ENCODE measurements at places on chromosomes 2 and 18.

- no peak for DNase-seq
These were observed 3.0 kb downstream of the TMEM37 start for GRCh38 chr2:119434664-119435063.

DNA sequence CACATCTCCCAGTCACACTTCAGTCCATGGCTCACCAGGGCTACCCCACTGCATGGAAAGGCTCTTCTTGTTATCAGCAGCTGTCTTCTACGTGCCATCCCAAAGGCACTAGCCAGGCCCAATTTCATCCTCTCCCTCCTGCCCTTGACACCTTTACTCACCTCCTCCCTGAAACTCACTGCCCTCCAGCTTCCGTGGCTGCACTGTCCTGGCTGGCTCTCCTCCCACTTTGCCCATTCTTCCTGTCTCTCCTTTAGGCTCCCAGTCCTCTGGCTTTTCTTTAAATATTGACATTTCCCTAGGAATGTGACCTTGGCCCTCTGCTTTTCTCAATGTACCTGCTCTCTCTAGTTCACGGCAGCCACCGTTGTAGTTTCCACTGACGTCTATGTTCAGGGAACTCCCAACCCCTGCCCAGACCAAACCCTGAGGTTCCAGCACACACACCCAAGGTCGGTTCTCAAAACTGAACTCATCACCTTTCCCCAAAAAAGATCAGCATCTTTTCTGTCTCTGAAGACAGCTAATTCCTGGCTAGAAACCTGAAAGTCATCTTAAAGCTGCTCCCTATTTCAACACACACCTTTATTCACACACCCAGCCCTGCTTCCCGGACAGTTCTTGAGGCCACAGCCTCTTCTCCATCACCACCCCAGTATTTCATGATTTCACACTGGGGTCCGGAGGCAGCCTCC is 36.7 kb downstream of the WDFY1 start:
- DNase-seq, result no peak

DNA sequence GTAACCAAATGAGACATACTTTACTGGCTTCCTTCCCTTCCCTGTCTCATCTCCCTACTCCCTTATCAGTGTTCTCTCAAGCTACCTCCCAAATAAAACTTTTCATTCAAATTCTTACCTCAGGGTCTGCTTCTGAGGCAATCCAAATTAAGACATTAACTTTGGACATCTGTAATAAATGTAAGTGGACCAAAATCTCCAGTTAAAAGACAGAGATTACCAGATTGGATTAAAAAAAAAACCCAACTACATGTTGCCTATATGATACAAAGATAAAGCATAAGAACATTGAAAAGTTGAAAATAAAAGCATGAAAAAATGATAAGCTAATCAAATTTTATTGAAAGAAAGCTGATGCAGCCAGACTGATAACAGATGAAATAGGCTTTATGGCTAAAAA is 58.8 kb upstream of the ST3GAL5 start:
- DNase-seq, result no peak

- DNase-seq, result no peak
These were observed 15.0 kb downstream of the CERS6 start for GRCh38 chr2:168471163-168471475.

- no peak for DNase-seq
These were observed 26.1 kb upstream of the FN1 start for GRCh38 chr2:215461836-215462532.

DNA sequence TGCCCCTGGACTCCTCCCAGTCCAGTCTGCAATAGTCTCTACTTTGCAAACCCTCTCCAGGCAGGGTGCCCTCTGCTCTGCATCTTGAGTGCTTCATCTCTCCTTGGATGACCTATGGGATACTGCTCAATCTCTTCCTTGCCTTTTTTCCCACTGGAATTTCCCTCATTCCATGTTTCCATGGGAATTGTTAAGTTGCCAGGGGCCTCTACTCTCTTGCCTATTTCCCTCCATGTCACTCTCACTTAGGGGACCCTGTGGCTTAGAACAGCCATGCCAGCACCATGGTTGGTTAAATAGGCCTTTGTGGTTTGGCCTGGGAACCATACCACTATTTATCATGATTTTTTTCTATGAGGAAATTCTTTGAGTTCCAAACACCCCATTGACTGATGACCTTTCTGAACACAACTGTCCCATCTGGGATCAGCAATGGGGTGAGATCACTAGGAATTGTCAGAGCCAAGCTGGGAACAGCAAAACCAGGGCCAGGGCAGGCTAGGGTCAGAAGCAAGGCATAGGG is 91.4 kb upstream of the RBMS1 start:
- DNase-seq, result no peak

DNA sequence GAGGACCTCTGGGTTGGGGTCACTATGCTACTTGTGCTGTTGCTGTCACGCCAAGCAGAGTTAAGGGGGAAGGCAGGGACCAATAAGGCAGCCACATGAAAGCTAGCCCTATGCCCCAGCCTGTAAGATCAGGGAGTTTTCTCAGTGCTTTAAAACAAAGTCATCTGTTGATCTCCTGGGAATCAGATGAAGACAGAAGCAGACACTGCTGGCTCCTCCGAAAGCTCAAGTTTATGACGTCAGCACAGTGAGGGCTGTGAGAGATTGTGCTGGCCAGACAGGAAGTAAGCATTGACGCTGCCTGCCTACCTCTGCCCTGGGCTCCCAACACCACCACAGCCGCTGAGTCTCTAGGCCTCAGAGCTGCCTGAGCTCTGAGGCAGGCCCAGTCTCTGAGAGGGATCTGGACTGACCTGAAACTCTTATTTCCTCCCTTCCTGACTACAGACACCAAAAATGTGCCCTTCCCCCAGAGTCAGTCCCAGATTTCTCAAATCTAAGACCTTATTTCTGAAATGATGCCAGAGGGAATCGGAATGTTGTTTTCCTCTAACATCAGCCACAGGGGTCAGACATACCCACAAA is 118.1 kb upstream of the EPAS1 start:
- no peak for DNase-seq

DNA sequence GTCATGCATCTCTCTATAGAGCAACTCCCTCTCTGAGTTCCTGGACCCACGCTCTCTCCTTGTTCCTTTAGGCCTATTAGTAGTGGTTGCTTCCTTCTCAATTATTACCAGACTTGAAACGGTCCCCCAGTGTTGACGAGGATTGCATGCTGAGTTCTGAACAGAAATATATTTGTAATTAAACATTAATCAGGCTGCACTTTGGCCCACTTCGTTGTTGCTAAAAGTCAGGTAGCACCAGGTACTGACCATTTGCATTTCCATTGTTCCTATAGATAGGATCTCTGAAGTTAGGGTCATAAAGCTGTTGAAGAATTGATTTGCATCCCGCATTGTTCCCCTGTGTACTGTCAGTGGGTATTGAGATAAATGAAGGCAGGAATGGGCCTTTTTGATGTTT is 36.9 kb upstream of the TTR start:
- DNase-seq, result no peak

DNA sequence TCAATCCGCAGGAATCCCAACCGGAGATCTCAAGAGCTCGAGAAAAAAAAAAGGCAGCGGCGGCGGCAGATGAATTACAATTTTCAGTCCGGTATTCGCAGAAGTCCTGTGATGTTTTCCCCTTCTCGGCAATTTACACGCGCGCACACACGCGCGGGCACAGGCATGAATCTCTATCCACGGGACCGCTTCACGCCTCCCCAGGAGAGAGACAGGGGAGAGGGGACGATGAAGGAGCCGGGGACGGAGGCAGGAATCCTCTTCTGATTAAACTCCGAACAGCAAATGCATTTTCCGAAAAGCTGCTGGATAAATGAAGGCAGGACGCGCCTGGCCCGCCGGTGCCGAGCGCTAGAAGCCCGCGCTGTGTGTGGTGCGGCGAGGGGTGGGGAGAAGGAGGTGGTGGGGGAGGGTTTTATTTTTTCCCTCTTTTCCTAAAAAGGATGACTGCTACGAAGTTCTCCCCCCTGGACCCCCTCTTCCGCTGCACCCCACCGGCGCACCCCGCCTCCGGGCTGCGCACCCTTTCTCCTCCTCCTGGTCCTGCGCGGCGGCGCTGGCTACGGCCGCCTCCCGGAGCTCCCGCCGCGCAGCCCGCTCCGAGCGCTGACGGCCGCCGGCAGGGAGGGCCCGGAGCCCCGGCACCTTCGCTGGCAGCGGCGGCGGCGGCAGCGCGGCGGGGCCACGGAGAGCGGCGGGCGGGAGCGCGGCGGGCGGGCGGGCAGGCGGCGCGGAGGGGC is at the start of gene BCL2:
Gene BCL2 (minus strand): TSS at position 387 of the 740 bp plus-strand sequence.
- peak; percentile 56 for DNase-seq

- DNase-seq, result no peak
These were observed 216.6 kb downstream of the SH3BP4 start for GRCh38 chr2:235168174-235168979.

- no peak for DNase-seq
These were observed 6.2 kb downstream of the PAIP2B start for GRCh38 chr2:71220743-71221142.

DNA sequence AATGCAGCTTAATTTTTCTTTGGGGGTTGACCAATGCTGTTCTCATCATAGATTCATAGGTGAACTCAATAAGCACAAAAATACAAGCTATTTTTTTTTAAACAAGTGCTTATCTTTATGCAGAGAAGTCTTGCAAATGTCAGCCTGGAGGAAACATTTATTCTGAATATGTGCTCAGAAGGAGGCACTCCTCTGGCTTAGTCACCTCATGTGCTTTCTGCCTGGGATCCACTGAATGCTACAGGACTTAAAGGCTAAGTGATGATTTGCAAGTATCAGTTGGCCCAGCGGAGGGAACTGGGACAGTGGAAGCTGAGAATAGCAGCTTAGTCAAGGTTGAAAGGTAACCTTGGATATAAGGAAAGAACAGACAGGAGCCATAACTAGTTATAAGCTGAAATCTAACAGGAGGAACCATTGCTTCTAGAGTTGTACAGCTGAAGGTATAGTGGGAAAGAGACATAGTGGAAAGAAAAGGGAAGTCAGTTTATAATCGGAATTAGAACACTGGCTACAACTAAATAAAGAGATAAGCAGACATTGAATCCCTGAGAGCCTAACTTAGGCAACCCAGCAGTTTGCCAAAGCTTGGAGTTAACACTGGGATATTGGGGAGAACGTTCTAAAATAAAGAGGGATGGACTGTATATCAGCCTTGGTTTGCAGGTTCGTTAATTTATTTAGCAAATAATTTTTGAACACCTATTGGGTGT is 488.7 kb downstream of the SUCLG1 start:
- DNase-seq, result no peak

DNA sequence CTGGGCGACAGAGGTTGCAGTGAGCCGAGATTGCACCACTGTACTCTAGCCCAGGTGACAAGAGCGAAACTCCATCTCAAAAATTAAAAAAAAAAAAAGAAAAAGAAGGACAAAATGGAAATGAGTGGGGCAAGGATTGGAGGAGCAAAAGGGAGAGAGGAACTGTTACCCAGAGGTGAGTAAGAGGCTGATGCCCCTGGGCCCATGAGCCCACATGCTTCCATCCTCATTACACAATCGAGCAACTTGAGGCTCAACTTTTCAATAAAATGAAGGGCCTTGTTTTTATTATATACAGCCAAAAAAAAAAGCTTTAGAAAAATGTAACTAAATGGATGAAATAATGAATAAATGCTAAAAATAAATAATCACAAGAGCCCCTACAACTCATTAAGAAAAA is 91.7 kb upstream of the YWHAQ start:
- DNase-seq, result no peak

- no peak for DNase-seq
These were observed 126.2 kb downstream of the TMEM18 start for GRCh38 chr2:550860-551567.

GRCh38 chr2:98734823-98735260 is 3.9 kb upstream of the MGAT4A start:
- DNase-seq, result no peak

DNA sequence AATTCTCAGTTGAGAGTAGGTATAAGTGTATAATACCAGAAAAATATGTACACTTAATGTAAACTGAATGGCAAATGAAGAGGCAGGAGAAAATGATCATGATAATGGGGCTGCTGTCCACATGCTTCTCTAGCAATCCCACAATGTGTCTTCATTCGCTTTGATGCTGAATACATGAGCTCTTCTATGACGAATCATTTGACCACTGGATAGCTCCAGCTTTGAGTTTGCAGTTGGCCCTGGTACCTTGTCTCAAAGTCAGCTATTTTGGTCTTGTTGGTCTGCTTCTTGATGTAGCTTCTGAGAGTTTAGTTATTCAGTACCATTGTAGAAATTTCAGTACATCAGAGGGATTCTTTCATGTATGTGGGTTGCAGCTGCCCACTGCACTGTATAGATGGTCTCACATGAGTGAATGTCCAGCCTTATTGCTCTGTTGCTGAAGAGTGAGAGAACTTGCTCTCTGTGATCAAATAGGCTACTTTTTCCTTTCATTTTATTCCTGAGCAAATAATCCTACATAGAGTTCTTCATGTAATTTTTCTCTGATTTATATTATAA is 105.1 kb downstream of the TTC27 start:
- DNase-seq, result no peak

GRCh38 chr2:233705911-233706506 is 6.7 kb upstream of the UGT1A5 start:
- no peak for DNase-seq

GRCh38 chr2:59302683-59303082 is 1061.6 kb upstream of the FANCL start:
- no peak for DNase-seq

DNA sequence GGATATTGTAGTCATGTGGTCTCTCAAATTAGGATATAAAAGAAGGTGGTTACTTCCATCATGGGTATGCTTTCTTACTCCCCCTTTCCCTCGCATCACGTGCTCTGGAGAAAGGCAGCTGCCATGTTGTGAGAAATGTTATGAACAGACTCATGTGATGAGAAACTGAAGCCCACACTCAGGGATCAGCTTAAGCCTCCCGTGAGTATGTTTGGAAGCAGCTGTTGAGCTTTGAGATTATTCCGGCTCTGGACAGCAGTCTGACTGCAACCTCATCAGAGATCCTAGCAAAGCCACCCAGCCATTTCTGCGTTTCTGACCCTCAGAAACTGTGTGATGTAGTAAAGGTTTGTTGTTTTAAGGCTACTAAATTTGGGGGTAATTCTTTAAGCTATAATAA is 700.1 kb downstream of the ADCYAP1 start:
- no peak for DNase-seq

GRCh38 chr2:150428641-150429040 is 58.8 kb downstream of the RND3 start:
- DNase-seq, result no peak

DNA sequence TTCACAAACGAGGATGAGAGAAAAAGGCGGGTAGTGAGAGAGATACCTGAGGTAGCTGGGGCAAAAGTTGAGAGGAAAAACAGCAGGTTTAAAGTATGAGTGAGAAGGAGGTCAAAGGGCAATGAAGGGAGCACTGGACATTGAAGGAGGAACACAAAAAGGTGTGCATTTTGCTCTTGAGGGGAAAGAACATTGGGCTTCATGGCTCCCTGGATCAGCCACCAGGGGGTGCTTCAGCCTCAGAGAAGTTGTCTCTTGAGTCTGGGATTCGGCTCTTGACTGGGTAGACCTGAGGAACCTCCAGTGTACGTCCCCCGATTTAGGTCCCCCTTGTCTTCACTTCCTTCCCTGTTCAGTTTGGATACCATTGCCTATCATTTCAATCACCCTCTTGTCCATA is 128.5 kb downstream of the RAPGEF4 start:
- no peak for DNase-seq

DNA sequence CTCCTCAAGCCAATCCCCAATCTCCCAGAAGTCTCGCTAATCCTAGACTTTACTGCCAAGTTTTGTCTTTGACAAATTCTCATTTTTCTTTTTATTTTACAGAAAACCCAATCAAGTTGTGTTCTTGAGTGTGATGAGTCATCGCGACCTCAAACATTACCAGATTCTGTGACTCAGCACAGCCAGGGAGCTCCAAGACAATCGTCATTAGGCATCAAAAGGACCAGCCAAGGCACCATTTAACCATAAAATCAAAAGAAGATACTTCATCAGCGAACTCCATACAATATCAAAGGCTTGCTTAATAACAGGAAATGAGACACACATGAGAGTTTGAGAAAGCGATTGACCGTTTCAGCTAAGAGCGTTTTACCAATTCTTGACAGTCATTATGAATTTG is 146.2 kb upstream of the AGAP1 start:
- no peak for DNase-seq

Data from NCI-H774 (cell line).